Activated CD8-positive, alpha-beta T cell treated with anti-CD3 and anti-CD28 coated beads for 36 hours (primary cell): ENCODE measurements at places on chromosomes 7 and 10. TPM values are rescaled to one million over a fixed set of nuclear protein-coding genes. Genes with fewer than 3 reads are reported as not detected.
A peak's percentile ranks its signal among the peaks of the same experiment; 100 is the strongest.

The ZC3HAV1L gene
- 19.9 TPM for total RNA-seq

The MDFIC gene
- 55.3 TPM for total RNA-seq

The TMEM178B gene
- 1.1 TPM for total RNA-seq

The PPP1R3C gene
- 0.99 TPM for total RNA-seq

The CALY gene
- not detected for total RNA-seq

The PHKG1 gene
- 2.9 TPM for total RNA-seq

The INA gene
- 0.27 TPM for total RNA-seq

The CDHR1 gene
- total RNA-seq, result 1.8 TPM

GRCh38 chr7:112996331-112996871, 90.2 kb downstream of the GPR85 start:
- DNase-seq, result no peak

- peak; percentile 27 for DNase-seq
Observed at GRCh38 chr10:50367732-50368131, 116.4 kb upstream of the ASAH2 start.

- DNase-seq, result no peak
Observed at GRCh38 chr7:132191418-132191817, 384.9 kb downstream of the PLXNA4 start.

DNA sequence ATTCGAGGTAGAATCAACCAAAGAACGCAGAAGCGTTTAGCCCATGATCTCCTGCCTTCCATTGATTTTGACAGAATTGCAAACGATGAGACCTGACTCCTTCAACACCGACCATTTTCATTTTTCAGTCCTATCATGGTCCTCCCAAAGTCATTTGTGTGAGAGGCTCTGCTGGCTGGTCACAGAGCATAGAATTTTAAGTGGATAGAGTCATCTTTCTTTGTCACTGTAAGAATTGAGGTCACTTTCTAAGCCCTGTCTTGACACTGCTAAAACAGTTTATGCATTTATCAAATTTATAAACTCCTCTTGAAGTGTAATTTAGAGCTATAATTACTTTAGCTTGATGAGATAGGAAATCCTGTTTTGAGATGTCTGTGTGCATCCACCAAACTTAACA, 72.0 kb downstream of the UBE3C start:
- no peak for DNase-seq

- DNase-seq, result no peak
Observed at GRCh38 chr10:91762878-91763277, 35.3 kb upstream of the TNKS2 start.

- DNase-seq, result no peak
Observed at GRCh38 chr10:60707841-60708240, 70.4 kb upstream of the CDK1 start.

GRCh38 chr7:92057375-92057774, 76.9 kb downstream of the CYP51A1 start:
- DNase-seq, result no peak

- DNase-seq, result no peak
Observed at GRCh38 chr10:17730667-17731066, 21.3 kb upstream of the TMEM236 start.

GRCh38 chr7:44454348-44454747, 36.1 kb downstream of the NUDCD3 start:
- DNase-seq, result peak; percentile 69

DNA sequence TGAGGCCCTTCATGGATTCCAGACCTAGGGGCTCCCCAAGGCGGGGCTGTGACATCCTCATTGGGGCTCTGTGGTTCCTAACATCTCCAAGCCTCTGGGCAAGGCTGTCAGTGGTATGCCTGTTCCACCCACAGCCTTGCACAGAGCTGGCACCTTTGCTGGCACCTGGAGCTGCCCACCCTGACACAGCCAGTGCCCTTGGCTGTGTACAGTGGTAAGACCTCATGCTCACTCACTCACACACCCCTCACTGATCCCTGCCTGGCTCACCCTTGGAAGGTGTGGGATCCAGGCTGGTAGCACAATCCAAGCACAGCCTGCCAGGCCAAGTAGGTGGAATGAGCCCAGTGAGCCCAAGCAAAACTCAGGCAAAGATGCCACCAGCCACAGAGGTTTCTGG, 200.4 kb upstream of the PCDH15 start:
- DNase-seq, result no peak

DNA sequence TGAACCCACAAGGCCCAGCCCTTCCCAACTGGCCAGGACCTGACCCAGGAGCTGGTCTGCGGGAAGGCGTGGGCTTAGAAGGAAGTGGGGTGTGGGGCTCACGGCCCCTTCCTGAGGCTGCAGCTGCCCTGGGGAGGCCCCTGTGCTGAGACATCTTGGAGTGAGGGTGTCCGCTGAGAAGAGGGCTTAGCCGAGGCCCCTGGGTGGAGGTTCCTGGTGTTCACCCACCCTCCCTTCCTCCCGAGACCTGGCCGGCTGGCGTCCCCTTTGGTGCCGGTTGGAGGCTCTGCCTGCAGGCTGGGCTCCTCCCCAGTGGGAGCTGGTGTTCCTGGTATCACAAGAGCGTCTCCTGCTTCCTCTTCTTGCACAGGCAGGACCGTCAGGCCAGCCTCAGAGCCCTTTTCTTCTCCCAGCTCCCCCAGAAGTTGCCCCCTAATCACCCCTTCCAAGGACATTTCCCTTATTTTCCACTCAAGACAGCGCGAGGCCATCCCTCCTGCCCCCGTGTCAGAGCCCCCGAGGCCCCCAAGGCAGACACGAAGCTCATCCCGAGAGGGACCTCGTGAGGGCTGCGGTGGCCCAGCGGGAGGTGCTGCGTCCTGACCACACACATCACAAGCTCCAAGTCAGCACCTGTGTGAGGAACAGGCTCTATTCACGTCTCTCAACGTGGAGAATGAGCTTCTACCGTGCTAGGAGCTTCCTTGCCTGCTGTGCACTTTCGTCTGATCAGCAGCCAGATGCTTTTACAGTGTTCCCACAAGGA, 25.1 kb upstream of the FAM20C start:
- DNase-seq, result no peak

DNA sequence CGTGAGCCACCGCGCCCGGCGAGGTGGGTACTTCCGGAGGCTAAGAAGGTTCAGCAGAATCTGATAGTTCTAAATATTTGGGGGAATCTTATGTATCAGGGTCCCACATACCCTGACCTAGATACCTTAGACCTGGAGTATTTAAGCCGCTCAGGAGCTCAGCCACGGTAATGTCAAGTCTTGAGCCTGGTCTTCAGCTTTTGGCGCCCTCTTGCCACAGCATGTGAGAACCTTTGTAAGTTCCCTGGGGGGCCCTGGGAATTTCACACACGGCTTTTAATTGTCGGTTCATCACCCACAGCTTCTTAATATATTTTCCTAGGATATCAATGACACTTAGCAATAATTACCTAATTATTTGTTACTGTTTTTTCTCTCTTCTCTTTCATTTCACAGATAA, 324.3 kb upstream of the GALNT17 start:
- DNase-seq, result no peak

DNA sequence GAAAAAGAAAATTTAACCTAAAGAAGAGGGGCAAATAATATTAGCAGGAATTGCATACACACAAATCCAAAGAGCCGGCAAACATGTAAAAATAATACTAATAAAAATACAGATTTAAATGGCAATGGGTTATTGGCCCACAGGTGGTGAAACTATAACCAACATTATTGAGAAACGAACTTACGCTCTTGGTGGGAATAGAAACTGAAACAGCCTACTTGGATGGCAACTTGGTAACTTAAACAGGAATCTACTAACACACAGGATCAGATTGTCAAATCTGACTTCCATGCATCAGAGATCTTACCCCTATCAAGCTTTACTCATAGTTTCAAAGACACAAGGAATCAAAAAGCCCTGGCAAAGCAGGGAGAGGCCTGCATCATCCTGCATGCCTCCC, 66.5 kb downstream of the ANLN start:
- DNase-seq, result no peak

- DNase-seq, result no peak
Observed at GRCh38 chr7:50121286-50121685, 28.2 kb upstream of the ZPBP start.

DNA sequence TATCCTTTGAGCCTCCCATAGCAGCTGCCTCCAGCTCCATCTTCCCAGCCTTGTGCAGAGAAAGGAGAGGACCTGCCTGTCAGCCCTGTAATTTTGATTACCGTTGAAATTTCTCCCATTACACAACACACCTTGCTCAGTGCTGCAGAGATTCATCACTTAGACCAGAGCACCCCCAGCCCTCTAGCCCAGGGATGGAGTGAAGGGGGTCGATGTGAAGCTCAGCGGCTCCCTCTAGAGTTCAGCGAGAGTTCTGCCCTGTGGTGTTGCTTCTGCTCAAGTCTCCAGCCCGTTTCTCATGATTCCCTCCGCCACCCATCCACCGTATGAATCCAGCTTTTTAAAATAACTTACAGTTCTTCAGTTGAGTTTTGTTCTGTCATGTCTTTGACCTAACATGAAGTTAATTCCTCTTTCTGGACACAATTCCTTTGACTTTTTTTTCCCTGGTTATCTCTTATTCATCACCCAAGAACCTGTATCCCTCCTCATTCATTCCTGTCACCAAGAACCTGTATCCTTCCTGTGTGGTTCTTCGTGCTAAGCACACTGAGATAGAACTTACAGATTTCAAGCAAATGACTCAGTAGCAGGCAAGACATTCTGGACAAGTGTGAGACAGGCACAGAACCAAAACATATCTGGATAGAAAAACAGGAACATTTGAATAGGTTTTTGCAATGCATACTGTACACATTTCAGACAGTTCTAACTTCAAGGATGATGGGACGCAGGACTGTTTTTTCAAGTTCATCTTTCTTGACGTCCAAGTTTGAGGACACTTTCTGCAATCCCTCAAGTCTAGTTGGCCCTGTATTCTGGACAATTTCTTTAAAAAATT, 35.0 kb upstream of the ZNF32 start:
- DNase-seq, result peak; percentile 53

DNA sequence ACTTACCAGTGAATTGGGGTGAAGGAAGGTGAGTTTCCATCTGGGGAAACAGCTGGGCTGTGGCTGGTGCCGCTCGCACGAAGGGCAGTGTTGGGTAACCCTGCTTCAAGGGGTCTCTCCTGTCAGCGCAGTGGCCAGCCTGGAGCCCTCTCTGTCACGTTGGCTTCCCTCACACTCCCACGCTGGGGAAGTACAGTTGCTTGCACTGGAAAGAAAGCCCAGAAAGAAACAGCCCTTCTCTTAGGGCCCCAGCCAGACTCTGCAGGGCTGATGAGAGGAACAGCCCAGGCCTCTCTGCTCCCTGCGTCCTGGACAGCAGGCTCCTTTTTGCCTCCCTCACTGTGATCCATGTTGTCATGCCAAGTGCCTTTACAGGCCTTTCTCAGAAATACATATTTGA, 40.3 kb upstream of the TRIM8 start:
- no peak for DNase-seq

DNA sequence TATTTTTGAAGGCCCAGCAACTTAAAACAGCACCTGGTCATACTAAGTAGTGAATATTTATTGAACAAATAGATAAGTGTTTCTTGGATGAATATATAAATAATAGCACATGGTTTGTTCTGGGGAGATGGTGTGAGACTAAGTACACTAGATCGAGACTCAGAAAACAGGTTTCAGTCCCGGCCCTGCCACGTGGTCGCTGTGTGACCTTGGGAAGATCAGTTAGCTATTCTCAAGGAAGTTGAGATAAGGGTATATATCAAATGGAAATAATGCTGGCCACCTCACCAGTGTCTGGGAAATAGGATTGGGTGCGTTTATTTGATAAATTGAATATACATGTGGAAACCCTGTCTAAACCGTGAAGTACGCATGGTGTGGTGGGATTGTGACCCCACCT, 354.6 kb downstream of the SDK1 start:
- no peak for DNase-seq

DNA sequence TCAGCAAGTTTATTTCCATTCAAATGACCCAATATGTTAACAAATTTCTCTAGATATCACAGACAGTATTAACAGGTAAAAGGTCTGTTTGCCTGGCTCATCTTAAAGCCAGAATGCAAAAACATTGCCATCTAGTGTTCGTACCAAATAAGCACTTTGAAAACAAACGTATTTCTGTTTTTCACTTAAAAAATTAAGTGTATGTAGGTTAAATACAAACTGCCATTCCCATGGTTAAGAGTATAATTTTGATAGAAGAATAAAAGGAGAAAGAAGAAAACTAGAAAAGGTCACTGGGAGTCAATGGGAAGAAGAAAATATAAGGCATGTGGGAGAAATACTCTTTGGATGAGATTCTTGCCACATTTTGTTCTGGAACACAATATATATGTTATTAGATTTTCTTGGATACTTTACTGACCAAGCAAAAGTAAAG, 51.0 kb downstream of the ORC5 start:
- no peak for DNase-seq

- DNase-seq, result no peak
Observed at GRCh38 chr10:125265579-125265955, 105.2 kb upstream of the CTBP2 start.

GRCh38 chr7:140643416-140643815, 2.8 kb upstream of the DENND2A start:
- DNase-seq, result no peak

- no peak for DNase-seq
Observed at GRCh38 chr10:129330211-129330610, 136.8 kb upstream of the MGMT start.

- DNase-seq, result no peak
Observed at GRCh38 chr10:97608991-97609561, 19.6 kb downstream of the C10orf62 start.

DNA sequence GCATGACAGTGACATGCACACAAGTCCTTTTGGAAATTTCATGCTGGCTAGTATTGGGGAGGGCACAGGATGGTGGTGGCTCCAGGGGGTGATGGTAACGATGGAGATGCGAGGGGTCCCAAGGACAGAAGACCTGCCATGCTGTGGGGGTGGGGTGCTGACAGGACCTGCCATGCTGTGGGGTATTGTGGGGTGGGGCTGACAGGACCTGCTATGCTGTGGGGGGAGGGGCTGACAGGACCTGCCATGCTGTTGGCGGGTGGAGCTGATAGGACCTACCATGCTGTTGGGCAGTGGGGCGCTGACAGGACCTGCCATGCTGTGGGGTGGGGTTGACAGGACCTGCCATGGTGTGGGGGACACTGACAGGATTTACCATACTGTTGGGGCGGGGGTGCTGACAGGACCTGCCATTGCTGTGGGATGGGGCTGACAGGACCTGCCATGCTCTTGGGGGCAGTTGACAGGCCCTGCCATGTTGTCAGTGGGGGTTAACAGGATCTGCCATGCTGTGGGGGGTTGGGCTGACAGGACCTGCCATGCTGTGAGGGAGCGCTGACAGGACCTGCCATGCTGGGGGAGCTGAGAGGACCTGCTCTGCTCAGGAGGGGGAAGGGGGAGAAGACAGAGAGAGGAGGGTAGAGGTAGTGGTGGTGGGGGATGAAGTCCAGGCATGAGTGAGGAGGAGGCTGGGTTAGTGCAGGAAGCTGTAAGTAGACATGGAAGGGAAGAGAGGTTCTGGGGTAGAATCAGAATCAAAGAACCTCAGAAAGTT, 36.2 kb upstream of the RET start:
- DNase-seq, result no peak
